ENCODE measurements at places on chromosomes 7 and 10.

- no peak for DNase-seq
These were observed 54.3 kb downstream of the PRKAG2 start for GRCh38 chr7:151822541-151823181.

- no peak for DNase-seq
These were observed 36.7 kb upstream of the SLIT1 start for GRCh38 chr10:97222326-97222961.

- DNase-seq = no peak
These were observed 71.3 kb upstream of the PODXL start for GRCh38 chr7:131627735-131628190.

GRCh38 chr7:4774658-4775249, 669 bp upstream of the AP5Z1 start:
- peak; percentile 28 for DNase-seq

DNA sequence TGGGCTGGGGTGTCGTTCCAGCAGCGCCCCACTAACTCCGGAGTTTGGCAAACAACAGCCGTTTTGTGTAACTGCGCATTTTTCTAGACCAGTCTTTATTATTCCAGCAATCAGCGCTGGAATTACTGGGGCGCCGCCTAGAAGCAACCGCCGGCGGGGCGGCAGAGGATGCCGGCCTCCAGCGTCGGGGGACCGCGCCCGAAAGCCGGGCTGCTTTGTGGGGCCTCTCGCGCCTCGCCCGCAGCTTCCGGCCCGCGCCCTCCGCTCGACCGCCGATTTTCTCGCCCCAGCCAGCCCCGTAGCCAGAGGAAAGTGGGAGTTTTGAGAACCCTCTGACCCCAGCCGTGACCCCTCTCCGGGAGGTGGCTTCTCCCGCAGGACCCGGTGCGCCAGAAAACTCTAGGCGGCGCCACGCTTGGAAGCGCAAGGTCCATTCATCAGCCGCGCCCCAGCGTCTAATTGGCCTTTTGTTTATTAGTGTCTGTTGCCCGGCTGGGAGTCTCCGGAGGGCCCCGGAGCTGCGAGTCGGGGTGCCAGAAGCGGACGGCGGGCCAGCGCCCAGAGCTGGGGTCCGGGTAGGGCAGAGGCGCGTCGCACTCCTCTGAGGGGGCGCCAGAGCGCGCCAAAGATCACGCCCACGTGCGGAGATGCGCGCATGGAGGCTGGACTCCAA, 10.7 kb downstream of the EMX2 start:
- DNase-seq = no peak

GRCh38 chr10:90447831-90448230, 410.0 kb downstream of the HTR7 start:
- no peak for DNase-seq

GRCh38 chr10:97683556-97684367, 3.3 kb downstream of the AVPI1 start:
- no peak for DNase-seq

- DNase-seq = no peak
These were observed 172.9 kb upstream of the FAM171A1 start for GRCh38 chr10:15543994-15544393.

DNA sequence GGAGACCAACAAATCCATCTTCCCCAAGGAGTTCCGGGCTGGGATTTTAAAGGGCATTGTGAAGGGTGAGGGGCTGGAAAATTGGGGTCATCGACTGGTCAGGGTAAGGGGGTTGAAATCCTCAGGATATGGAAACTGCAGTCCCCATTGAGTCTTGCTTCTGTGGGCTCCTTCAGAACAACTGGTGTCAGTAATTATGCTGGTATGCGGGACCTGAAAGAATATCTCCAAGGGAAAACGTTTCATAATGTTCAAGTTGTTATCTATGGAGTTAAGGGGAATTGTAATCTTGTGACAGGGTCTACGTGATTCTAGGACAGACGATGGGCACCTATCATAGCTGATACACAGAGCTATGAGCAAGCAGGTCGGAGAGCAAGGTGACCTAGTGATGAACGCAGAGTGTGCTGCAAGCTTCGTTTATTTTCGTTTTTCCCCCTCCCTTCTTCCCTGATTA, 494 bp upstream of the RHBDD2 start:
- no peak for DNase-seq

GRCh38 chr10:122473116-122473515, 11.8 kb downstream of the HTRA1 start:
- DNase-seq = no peak

GRCh38 chr10:5788969-5789368, 24.3 kb downstream of the GDI2 start:
- no peak for DNase-seq
